ENCODE measurements at places on chromosomes 7 and 10.

DNA sequence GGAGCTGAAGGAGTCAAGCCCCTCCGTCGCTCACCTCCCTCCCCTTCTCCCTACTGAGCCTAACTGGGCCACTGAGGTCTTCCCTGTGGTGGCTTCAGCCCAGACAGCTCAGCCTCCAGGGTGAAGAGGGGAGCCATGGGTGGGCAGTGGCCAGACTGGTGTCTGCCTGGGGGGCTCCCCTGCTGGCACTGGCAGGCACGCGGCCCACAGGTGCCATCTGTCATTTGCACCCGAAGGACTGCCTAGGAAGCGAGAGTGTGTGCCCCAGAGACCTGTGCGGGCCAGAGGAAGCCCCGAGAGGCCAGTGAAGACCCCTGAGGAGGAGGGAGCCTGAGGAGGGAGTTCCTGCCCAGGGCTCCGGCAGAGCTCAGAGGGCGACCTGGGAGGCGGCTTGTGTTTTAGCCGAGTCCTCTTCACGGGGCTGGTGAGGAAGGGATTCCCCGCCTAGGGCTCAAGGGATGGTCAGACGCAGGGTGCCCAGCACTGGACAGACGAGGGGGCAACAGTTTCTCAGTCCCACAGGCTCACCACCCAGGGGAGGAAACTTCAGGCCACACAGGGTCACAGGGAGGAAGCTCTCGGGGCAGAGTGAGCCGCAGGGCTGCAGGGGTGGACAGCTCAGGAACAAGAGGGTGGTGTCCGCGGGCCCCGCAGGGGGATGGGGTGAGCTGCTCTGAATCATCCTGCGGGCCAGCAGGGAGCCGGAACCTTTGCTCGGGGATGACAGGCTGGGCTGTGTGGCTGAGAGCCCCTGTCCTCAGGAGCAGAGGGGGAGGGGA, 76.2 kb upstream of the PPP2R2D start:
- no peak for DNase-seq

- peak; percentile 40 for DNase-seq
Observed at GRCh38 chr7:107463139-107464078, 6.4 kb upstream of the GPR22 start.

DNA sequence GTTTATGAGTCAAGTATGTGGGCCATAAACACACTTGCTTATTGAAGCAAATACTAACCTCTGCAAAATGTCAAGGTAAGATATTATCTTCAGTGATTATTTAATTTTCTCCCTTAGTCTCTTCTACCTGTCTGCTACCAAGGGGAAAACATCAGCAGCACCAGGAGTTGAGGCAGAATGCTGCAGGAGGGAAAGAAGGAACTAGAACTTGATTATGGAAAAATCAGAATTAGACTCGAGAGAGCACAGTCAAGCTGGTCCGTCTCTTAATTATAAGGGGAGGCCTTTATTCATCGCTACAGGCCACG, 4.9 kb upstream of the ZFYVE27 start:
- DNase-seq = no peak

DNA sequence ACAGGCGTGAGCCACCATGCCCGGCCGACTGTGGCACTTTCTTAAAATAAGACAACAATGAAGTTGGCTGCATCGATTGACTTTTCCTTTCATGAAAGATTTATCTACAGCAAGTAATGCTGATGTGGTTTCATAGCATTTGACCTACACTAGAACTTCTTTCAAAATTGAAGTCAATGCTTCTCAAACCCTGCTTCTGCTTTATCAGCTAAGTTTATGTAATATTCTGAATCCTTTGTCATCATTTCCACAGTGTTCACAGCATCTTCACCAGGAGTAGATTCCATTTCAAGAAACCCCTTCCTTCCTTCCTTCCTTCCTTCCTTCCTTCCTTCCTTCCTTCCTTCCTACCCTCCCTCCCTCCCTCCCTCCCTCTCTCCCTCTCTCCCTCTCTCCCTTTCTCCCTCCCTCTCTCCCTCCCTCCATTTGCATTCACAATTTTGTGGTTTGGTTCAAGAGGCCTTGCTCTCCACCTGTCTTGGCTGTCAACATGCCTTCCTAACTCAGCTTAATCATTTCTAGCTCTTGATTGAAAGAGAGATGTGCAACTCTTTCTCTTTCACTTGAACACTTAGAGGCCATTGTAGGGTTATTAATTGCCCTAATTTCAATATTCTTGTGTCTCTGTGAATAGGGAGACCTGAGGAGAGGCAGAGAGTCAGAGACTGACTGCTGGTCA, 52.1 kb downstream of the HDAC9 start:
- DNase-seq = no peak

DNA sequence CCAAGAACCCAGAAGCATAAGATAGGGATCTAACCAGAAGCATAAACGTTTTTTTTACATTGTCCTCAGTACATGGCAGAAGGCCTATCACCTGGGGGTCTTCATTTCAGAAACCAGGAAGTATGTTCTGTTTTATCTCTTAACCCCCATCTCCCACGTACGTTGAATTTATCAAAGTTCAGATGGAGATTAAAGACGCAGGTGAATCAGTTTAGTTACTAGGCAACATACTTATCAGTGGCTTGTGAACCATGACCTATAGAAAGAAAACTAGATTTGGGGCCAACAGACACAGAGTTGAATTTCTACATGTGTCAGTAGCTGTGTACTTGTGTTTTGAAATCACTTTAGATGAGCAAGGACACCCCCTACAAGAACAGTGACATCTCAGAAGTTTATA, 122.7 kb downstream of the GPR158 start:
- no peak for DNase-seq

GRCh38 chr10:116848032-116848943, 1.0 kb upstream of the ENO4 start:
- no peak for DNase-seq

DNA sequence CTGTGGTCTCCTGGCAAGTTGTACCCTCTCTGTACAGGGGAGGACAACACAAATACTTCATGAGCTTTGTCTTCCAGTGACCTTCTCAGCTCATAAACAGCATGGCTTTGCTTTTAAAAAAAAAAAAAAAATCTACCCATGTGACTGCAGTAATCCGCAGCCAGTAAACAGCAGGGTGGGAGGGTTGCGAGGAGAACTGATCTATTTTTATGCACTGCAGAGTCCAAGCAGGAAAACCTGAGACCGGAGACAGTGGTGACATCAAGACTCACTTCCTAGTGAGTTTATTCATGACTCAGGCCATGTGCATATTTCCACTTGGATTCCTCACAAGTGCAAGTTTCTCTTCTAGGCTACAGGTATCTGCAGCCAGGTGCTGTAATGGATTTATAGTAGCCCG, 127.9 kb downstream of the NRF1 start:
- DNase-seq = no peak

DNA sequence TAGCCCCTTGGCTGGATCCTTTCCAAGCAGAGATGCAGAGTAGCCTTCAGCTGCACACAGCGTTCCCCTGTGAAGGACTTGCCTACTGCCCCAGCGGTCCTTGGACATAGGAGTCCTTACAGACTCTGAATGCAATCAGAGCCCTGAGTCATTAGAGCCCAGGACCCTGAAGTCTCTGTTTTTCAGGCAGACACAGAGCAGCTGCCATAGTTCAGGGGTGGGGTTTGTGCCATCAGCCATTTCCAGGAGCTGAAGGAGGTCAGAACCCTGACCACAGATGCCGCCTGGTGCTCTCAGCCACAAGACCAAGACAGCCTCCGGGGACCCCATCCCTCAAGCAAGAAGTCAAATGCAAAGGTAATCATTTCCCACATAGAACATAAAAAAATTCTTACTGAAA, 32.8 kb upstream of the WDFY4 start:
- DNase-seq = no peak

DNA sequence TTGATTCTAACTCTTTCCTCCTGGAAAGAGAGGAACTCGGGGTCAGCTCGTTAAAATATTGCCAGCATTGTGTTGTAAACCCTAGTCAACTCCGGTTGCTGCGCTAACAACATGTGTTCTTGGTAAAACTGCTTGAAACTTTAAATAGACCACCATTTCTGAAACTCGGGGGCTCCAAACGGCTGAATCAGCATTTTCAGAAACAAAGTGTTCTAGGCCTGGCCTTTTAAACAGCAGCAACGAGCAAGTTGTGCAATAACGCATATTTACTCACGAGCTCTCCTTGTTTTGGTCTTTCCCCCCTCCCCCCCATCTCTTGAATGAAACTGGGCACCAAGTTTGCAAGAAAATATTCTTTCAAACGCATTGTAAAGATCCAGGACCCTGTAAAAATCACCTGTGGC, 9.2 kb upstream of the GRB10 start:
- DNase-seq = no peak

DNA sequence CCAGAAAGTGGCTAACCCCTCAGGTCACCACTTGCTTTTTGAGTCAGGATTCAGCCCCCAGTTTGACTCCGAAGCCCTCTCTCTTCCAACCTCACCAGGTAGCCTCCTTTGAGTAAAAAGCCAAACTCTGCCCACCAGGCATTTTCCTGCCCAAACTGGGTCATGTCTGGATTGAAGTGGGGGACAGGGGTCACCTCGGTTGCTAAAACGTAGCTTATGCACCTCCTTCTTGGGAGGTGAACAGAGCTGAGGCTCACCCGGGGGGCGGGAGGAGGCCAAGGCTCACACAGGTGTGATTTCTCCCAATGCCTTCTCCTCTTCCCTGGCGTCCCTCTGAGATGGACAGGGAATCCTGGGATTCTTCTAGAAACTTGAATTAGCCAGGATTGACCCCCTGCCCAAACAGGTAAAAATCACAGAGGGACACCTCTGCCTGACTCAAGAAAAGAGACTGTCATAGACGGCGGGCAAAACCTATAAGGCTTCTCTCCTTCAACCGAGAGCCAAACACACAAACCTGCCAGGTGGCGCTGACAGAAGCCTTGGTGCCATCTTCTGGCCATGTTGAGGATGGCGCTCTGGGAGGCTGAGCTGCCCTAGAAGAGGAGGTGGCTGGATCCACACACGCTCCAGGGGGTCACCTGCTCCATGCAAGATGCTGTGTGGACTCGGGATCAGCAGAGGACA, 51.6 kb downstream of the PRLHR start:
- DNase-seq = peak; percentile 16

DNA sequence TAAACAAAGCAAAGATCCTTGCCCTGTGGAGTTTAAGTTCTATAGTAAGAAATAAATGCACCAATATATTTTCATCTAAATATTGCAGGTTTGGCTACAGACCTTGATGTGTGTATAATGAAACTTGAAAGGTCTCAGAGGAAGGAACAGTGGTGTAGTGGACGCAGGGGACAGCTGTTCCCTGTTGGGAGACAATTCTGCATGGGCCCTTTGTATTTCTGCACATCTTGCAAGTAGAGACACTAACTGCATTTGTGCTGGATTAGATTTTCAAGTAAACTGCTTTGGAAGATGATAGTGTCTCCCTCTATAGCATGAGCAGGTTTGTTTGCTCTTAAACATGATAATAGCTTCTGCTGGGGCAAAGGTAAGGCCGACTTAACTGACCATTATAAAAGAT, 57.5 kb upstream of the FAM133B start:
- no peak for DNase-seq

DNA sequence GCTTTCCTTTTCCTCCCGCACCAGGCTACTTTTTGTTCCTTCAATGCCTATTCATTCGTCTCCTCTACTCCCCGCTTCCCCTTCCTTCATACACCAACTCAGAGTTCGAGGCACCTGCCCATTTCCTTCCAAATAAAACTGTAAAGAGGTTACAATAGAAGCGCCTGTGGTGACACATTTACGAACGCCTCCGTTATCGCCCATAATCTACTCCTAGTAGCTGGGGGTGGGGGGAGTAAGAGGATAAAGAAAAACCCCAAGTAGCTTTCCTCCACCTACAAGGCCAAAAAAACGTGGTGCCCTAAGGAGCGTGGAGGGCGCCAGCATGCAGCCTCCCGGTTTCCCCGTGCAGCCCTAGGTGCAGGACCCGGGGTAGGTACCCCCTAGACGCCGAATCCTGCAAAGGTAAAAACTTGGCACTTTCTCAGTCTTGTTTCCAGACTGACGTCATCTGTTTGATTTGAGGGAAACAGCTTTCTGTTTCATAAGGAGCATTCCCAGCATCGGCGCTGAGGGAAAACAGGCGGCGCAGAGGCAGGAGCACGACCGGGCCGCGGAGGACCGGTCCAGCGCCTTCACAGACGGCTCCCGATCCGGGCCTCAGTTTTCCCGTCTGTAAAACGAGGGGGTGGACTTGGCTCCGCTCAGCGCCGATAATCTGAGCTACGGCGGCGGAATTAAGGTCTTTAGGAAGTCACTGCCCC, 922 bp downstream of the PPA1 start:
- DNase-seq = peak; percentile 32

DNA sequence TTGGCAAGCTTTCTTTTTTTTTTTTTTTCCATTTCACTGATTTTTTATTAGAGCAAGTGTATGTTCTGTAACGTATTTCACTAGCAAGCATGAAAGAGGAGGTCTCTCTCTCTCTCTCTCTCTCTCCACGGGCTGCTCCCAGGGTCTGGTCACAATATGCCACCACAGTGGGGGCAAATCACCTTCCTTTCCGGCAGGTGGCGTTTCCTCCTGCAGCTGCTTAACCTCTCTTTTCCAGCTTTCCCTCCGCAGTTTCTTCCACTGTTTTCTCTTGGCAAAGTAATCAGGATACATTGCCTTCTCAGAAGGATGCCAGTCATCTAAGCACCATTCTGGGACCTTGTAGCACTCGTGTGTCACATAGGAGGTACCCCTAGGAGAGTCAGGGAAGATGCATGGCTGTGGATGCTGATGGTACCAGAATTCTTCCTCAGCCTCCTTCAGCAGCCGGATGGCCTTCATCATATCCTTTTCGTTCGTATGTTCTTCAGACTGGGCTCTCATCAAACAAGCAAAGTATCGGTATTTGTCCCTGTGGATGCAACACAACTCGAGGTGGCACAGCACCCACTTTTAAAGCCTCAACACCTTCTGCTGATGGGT, 197.3 kb upstream of the PODXL start:
- no peak for DNase-seq

DNA sequence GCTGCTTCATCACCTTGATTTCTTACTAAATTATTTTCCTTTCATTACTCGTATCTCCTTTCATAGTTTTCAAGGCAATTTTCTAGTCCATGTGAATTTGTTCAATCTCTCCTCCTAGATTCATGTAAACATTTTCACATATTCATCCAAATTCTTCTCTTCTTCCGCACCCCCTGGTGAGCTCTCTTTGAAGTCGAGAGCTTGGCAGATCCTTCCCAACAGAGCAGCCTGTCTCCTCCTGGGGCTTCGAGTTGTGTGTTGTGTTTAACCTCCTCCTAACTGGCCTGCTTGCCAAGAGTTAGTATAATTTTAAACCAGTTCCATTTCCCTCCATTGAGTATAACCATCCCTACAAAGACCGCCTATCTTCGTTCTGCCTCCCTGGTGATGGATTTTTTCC, 272.4 kb upstream of the CELF2 start:
- DNase-seq = no peak

DNA sequence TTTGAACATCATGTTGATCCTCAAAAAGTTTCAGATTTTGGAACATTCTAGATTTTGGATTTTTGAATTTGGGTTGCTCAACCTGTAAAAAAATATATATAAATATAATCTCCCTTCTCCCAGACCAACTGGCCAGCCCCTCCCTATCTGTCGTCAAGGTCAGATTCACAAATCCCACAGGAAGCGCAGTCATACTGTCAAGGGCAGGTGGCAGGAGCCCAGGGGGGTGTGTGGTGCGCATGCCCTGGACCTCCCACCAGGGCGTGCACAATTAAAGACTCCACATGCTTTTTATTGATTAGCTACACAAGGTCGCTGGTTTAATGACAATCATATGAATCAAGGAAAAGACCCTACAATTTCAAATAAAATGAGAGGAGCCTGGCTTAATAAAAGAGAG, 77.0 kb upstream of the EEPD1 start:
- no peak for DNase-seq
